NCI-H82 (cell line): ENCODE measurements at places on chromosomes 3 and 15.

DNA sequence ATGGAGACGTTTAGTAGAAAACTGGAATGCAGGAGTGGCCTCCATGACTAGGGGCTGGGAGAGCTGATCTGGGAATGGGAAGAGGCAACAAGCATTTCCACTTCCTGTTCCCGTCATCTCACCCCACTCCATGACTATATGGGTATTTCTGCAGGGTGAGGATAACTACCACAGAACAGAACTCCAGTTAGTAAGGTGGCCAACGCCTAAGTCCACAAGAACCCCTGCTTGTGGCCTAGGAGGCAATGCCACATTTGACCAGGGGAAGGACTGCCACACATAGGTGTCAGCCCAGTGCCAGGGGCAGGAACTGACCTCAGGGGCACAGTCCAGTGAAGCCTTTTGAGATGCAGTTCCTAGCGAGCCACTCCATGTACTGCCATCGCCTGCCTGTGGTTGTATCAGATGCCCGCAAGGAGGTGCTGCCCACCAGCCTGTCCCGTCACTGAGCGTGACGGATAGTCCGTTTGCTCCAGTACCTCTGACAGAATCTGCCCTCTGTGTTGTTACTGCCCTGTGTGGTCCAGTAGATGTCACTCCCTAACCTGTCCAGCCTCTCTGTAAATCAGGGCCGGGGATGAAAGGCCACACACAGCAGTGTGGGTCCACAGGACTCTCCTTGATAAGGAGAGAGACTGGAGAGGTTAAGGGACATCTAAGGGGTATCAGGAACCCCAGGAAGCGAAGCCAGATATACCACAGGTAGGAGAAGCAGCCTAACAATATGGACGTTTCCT lies 3.5 kb upstream of the MTFMT start:
- peak; percentile 90 for DNase-seq

- DNase-seq, result no peak
Observed at GRCh38 chr15:29283381-29283780, 13.8 kb upstream of the NSMCE3 start.

GRCh38 chr3:155805204-155805801 lies 775 bp downstream of the C3orf33 start:
- DNase-seq, result peak; percentile 49

GRCh38 chr3:30135190-30135589 lies 471.2 kb upstream of the TGFBR2 start:
- DNase-seq, result no peak

GRCh38 chr3:123096126-123096525 lies 29.3 kb downstream of the PDIA5 start:
- no peak for DNase-seq

DNA sequence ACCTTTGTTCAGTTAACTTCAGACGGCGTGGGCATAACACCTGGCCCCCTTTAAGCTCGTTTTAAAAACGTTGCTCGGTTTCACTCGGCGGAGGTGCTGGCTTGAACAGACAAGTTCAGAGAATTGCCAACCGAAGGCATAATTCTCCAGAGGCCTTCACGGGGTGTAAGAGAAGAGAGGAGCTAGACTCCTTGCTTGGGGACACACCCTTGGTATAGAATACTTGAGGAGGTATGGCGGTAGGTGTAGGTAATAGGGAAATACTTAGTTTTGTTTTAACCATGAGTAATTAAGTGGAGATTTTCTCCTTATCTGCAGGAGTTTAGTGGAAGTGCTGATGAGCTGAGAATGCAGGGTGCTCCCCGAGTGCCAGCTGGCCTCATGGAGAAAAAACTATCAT lies 921 bp downstream of the FBXL2 start:
- peak; percentile 49 for DNase-seq

DNA sequence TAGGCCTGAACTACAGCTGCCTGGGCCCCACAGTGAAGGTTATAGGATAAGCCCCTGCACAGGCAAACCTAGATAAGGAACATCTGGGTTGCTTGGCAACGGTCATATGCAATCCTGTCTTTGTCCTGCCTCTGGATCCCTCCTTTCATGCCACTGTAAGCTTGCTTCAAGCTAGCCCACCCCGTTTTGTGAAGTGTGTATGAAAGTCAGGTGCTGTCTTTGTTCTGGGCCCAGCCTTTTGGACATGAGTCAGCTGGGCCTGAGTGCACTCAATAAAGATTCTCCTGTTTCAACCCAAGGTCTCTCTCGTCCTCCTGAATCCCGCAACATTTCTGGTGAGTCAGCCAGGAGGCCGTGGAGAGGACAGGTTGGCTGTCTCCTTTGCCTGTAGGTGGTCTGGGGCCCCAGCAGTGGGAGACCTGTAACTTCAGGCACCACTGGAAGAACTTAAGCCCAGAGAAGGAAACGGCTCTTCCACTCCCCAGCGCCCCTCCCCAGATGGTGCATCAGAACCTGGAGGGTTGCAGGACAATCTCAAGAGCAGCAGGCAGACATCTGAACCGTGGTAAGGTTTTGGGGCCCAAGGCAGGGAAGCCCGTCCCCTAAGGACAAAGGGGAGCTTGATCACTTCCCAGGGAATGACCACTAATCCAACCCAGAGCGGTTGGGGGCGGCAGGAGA lies 8.3 kb upstream of the SLC9C1 start:
- peak; percentile 98 for DNase-seq

- DNase-seq, result no peak
Observed at GRCh38 chr3:194203482-194204041, 67.6 kb downstream of the HES1 start.

DNA sequence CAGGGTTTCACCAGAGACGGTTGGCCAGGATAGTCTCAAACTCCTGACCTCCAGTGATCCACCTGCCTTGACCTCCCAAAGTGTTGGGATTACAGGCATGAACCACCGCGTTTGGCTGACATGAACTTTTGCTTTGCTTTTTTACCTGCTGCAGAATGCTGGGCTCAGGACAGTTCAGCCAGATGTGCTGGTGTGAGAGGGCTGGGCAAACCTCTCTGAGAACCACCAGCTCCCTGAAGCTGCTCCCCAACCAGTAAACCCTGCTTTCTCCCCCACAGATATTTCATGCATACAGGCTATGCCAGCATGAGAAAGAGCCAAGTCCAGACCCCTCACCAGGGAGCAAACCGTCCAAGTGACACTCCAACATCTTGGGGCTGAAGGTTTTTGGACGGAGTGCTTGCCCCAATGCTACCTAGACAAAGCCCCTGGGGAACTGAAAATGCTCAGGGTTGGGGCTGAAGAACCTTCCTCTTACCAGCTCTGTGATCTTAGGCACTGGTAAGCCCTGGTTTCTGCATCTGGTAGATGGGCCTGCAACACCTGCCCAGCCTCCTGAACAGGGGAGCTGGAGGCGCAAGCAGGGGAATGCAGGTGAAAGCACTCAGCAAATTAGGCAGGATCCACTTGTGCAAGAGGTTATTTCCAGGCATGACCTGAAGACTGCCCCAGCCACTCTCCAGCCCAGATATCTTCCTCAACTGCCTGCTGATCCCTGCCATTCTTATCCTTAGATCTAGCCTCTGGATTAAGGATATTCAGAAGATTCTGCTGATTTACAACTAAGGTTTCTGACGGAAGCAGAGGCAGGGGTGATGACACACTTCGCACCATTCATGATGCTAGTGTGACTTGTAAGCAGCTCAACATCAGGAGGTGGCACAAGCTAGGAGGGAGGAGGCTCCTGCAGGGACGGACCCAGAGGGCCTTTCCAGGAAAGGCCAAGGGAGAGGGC lies 78.8 kb downstream of the TLE3 start:
- no peak for DNase-seq
